ENCODE measurements at places on chromosomes 6 and 20.

- no peak for DNase-seq
These were observed 1.7 kb downstream of the TAP2 start for GRCh38 chr6:32836873-32837272.

- no peak for DNase-seq
These were observed 102.3 kb downstream of the IRF4 start for GRCh38 chr6:493840-494239.

DNA sequence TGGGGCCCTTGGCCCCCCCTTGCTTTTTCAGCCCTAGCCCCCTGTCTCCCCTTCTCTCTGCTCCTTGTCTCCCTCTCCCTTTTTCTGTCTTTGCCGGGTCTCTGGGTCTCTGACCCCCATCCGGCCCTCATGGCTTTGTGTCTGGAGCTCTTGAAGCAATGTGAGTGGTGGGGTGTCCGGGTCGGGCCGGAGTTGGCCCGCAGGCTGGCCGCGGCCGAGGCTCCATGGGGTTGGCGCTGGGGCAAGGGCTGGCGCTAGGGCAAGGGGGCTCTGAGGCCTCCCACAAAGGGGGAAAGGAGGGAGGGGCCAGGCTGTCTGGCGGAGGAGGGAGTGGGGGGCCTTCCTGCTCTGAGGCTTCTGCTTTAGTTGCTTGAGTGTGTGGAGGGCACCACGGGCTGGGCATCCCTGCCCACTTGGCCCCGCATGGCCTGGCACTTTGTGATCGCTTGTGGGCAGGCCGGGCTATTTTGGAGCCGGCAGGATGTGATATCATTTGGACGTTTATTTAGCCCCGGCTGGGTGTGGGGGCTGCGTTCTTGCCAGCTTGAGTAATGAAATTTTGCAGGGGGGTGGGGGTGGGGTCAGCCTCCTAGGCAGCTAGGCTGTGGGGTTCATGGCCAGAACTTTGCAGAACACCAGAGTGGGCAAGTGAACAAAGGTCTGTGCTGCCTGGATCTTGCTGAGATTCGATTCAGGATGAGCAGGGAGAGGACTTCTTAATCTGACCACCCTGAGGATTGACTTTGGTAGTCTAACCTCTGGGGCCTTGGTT is 78.7 kb upstream of the MYL9 start:
- no peak for DNase-seq

DNA sequence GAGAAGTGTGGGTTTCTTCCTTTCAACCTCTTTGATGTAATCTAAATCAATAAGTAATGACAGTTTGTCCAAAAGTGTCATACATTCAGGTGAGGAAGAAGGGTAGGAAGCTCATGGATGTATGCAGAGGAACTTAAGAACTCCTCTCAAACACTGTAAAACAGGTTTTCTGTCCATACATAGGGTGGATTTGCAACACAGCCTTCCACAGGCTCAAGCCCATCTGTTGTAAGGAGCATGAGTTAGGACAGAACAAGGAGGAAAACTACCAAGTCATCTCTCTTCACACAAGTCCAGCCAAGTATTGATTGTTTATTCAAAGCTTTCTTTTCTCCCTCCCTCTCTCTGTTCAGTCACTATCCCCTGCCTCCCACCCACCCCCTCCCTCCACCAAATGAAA is 49.0 kb upstream of the CDYL start:
- DNase-seq: no peak

- no peak for DNase-seq
These were observed 62.9 kb upstream of the MOCS1 start for GRCh38 chr6:39997101-39997635.

DNA sequence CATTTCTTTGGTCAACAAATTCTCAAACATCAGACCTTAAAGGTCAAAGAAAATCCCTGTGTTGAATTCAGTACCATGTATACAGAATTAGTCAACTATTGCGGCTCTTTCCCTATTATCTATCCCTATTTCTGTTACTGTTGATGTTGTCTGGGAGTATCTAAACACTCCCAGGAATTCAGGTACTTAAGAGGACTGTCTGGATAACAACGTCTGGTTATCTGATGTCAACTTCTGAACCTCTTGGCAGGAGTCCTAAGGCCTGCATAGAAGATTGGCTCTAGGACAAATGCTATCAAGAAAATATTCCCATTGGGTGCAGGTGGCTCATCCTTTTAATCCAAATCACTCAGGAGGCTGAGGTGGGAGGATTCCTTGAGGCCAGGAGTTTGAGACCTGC is 255.6 kb downstream of the KHDC1L start:
- no peak for DNase-seq

DNA sequence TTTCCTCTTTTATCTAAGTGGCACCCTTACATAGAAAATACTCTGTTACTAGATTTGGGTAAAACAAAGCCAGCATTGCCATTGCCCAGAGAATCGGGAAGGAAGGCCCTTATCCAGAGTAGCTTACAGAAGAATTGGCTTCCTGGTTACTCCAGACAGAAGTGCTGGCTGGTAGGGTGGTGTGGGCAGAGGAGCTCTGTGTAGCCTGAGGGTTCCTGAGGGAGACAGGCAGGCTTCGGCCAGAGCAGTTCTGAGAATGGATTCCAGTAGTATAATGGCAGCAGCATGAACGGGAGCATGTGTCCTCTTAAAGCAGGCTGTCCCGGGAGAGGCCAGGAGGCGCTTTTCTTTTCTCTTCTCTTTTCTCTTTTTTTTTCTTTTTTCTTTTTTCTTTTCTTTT is 11.9 kb downstream of the CUL9 start:
- DNase-seq: peak; percentile 82

DNA sequence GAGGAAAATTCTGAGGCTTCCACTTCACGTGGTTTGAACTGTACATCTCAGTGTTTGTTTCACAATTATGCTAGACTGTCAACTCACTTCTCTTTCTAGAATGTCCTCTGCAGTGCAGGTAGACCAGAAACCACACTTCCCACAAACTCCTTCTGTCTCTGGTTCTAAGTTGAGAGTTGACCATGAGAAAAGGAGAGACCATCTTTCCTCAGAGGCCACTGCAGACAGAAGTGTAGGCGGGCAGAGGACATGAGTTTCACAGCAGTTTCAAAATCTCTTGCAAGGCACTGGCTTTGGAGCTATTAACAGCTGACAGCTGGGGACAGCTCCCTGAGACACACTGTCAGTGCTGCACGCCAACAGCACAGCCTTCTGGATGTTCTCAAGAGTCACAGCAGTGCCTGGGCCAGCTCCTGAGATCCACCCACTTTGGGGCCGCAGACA is 55.4 kb upstream of the MOXD1 start:
- DNase-seq: peak; percentile 72

DNA sequence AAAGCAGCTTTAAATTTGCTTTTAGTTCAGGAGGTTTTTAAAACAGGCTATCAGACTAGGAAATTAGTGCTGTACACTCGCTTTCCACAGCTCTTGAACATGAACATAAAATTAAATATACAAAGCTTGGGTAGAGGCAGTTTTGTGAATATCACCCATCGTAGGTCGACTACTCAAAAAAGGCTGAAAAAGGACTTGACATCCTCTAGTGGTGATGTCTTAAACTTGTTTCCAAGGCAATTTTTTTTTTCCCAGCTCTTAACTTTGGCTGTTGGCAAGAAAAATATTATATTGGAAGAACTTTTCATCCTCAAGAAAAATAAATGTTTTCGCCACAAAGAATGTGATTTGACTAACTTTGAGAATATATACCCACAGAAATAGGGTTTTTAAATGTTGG is 2.9 kb downstream of the MAP7 start:
- DNase-seq: no peak

- DNase-seq: no peak
These were observed 249.1 kb upstream of the TSHZ2 start for GRCh38 chr20:52722926-52723688.

GRCh38 chr6:148530976-148531375 is 188.3 kb downstream of the SASH1 start:
- no peak for DNase-seq

GRCh38 chr6:128659276-128659675 is 138.9 kb upstream of the PTPRK start:
- no peak for DNase-seq

GRCh38 chr6:145081677-145082076 is 653.6 kb downstream of the EPM2A start:
- DNase-seq: no peak

- no peak for DNase-seq
These were observed 17.7 kb downstream of the SYNJ2 start for GRCh38 chr6:157999168-158000051.

- no peak for DNase-seq
These were observed 9.5 kb downstream of the NCR2 start for GRCh38 chr6:41344876-41345275.

- no peak for DNase-seq
These were observed 34.8 kb downstream of the C6orf118 start for GRCh38 chr6:165274611-165275010.

DNA sequence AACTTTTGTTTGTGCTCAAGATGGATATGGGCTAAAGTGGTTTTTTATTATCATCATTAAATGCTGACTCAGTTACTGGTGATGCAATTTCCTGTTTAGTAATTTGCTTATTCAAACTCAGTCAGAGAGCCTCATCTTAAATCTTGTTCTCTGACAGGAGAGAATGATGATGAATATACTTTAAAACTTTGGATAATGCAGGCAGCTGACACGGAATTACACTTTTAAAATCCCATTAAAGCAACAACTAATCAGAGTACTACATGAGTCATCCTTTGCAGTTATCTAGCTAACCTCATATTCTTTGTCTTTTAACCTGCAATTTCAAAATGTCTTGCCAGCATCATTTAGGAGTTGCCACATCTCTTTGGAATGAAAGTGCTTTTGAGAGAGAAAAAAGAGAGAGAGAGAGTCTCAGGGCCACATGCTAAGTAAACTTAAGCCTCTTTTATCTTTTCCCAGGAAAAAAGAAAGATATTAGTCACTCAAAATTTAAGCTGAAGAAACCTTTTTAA is 9.2 kb upstream of the C6orf141 start:
- DNase-seq: no peak

GRCh38 chr6:56172144-56172543 is 75.2 kb downstream of the COL21A1 start:
- no peak for DNase-seq

DNA sequence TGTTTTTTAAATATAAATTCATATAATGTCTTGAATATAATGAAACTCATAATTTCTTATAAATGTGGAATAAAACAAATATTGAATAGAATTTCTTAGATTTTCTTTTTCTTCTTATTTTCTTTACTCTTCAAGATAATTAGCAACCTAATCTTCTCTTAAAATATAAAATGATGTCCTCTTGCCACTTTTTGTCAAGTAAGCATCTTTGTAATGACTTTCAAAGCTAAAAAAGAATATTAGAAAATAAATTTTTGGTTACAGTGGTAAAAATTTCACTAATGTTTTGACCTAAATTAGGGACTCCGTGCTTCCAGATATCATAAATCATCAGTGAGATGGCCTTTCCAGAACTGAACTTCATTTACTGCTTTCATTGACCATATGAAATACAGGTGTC is 846.4 kb downstream of the FRK start:
- no peak for DNase-seq

DNA sequence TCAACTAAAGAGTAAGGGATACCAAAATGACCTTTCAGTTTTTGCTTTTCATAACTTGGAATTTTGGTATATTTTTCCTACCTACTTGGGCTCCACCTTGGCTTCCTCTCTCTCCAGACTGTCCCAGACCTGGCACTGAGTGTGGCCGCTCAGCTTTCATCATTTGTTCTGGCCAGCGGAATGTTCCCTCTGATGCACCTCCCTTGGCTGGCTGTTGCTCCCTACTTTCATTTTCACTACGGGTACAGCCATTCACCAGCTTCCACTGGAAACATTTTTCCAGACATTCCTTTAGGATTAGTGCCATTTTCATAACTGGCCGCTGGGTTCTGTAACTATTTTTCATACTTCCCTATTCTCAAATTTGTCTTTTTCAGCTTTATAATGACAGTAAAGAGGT is 487.4 kb downstream of the TENT5A start:
- DNase-seq: no peak

DNA sequence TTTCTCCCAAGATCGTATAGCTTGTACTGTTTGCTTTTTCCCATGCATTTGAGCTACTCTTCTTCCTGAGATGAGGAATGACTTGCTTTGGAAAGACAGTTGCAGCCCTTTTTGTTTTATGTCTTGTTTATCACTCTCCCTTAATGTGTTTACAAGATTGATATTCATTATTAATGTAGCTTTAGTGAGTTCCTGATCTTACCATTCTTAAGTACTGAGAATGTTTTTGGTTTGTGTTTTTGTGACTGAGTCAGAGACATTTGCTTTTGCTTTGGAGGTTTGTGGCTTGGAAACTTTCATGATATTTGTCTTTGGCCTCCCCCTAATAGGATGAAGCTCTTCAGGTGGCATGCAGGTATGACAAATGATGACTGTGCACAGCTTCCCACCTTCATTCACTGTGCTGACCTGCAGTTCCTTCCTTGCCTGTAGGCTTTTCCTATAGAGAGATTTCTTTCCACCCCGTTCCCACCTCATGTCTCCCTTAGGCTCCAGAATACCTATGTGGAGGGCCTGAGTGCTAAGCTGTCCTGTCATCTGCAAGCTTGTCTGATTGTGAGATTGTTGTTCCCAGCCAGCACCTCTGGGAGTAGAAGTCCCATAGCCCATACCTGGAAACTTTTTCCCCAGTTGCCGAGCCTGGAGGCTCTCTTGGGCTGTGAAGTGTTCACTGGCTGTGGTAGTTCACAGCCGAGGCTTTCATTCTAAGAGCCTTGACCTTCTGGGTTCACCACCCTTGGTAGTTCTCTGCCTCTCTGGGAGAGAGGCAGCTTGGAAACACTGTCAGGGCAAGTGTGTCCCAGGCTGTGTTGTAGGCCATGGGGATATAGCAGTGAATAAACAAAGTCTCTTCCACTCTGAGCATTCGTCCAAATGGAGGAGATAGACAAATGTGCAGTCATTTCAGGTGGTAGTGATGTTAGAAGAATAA is 27.1 kb downstream of the CDS2 start:
- peak; percentile 55 for DNase-seq

- no peak for DNase-seq
These were observed 210.7 kb downstream of the BCAS1 start for GRCh38 chr20:53859684-53860083.

GRCh38 chr6:133169901-133170300 is 71.3 kb upstream of the EYA4 start:
- no peak for DNase-seq

DNA sequence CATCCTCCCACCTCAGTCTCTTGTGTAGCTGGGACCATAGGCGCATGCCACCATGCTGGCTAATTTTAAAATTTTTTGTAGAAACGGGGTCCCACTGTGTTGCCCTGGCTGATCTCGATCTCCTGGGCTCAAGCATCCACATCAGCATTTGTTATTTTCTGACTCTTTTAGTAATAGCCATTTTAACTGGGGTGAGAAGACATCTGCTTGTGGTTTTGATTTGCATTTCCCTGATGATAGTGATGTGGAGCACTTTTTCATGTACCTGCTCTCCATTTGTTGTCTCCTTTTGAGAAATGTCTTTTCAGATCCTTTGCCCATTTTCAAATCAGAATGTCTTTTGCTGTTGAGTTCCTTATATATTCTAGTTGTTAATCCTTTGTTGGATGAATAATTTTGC is 22.2 kb upstream of the TULP4 start:
- no peak for DNase-seq

- DNase-seq: peak; percentile 53
These were observed 254.9 kb downstream of the ERMARD start for GRCh38 chr6:170006071-170006899.

- no peak for DNase-seq
These were observed 137.7 kb upstream of the LRFN2 start for GRCh38 chr6:40724886-40725285.
